Naive thymus-derived CD4-positive, alpha-beta T cell (primary cell): ENCODE measurements at places on chromosomes 1 and 21.
A peak's percentile ranks its signal among the peaks of the same experiment; 100 is the strongest.

GRCh38 chr1:10601342-10602070, 126.8 kb downstream of the PEX14 start:
- no peak for DNase-seq

- DNase-seq, result no peak
Measured at GRCh38 chr1:116717318-116717717, 36.9 kb upstream of the CD2 start.

DNA sequence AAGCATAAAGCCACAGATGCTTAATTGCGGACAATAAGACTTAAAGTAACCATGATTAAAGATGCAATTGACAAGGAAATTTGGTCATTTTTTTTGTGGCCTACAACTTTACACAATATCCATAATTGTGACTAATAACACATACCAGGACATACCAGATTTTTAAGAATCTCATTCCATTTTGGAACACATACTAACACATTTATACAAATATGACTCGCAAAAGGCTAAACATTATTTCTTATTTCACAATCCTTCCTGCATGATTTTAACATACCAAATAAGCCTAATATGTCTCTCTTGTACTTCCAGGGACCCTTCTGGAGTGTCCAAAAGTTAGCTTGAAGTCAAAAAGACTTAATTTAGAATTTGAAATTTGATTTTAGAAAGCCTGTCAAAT, 48.8 kb downstream of the DR1 start:
- no peak for DNase-seq

DNA sequence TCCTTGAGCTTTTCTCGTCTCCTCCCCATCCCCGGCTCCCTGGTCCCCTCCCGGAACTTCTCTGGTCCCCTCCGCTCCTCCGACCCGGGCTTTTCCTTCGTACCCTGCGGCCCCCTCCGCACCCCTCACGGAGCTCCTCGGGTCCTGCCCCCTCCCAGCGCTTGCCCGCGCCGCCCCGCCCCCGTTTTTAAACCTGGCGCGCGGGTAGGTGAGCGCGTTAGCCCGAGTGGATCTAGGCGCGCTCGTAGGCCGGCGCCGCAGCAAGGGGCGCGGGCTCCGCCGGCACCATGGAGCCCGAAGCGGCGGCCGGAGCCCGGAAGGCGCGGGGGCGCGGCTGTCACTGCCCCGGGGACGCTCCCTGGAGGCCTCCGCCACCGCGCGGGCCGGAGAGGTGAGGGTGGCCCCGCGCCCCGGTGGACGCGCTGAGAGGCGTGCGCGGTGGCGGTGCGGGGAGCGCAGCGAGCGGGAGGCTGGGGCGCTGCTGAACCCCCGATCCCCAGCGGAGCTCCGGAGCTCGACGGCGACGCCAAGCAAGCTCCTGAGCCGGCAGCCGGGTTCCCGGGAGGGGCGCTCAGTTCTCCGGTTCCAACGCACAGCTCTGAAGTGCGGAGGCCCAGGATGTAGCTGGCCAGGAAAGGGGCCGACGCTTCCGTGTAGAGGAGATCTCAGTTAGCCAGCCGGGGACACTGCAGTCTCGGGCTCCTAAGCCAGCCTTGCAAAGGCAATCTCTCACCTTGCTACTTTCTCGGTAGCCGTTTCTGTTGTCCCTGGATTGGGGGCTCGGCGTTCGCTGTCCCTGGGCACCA, at the start of gene RIPPLY3:
RIPPLY3 (plus strand) TSS at position 217 of the 806 bp plus-strand sequence; CDS start at position 288, 71 bp downstream.
- peak; percentile 38 for DNase-seq

- no peak for DNase-seq
Measured at GRCh38 chr1:200731654-200732332, 6.9 kb upstream of the CAMSAP2 start.
